Fibroblast of skin of left quadriceps (primary cell): ENCODE measurements at places on chromosomes 1 and 21.

- DNase-seq: no peak
These were observed 142.5 kb downstream of the DAB1 start for GRCh38 chr1:57281324-57281723.

DNA sequence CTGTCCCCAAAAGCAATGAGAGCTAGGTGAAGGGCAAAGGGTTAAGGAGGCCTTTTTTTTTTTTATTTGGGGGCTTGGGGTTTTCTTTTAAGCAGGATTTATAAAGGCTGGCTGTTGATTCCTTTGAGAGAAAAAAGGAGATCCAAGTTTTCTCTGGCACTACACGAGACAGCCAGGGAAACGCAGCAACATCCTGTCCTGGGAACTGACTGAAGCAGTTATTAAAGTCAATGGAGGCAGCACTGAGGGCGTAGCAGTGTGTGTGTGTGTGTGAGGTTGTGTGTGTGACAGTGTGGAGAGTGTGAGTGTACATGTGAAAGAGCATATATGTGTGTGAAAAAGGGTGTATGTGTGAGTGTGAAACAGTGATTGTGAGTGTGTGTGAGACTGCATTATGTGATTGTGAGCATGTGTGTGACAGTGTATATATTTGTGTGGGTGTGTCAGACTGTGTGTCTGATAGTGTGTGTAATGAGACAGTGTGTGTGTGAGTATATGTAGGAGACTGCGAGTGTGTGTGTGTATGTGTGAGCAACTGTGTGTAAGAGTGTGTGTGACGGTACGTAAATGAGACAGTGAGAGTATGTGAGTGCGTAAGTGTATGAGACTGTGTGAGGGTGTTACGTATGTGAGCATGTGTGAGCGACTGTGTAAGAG, 65.9 kb upstream of the TIAM1 start:
- DNase-seq: no peak

DNA sequence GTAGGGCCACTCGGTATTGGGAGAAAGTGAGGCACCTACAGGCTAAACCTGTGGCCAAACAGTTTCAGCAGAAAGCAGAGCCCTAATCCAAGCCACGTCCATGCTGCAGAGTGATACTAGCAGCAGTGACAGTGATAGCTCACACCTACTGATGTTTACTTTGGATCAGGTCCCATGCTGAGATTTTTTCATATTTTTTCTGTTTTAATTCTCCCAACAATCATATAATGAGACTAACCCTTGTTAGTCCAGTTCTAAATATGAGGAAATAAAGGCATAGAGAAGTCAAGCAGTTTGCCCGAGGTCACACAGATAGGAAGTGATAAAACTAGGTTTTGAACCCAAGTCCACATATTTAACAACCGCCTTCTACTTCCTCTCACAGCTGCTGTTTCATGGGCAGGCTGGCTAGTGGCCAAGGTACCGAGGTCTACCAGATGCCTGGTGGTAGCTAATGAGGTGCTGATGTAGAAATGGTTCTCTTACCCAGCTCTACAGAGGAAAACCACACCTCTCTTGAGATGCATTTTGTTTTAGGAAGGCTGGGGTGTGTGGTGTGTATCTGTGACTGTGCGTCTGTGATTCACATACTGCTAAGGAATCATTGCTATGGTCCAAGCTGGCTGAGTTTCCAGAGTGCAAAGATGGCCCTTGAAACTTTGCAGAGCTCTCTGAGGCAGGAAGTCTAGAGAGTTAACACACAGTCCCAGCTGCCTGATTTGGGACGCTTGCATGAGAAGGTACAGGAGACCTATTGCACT, 80.3 kb upstream of the ARTN start:
- peak; percentile 77 for DNase-seq

GRCh38 chr1:165543532-165544438, at the start of gene LRRC52:
Gene LRRC52, plus strand, starts transcription at chr1:165544000. Its CDS starts 297 bp downstream, at chr1:165544297.
- no peak for DNase-seq

- DNase-seq: no peak
These were observed 7.5 kb downstream of the ELF3 start for GRCh38 chr1:202017749-202018467.

GRCh38 chr1:38207275-38207674, 160.7 kb upstream of the POU3F1 start:
- DNase-seq: no peak

DNA sequence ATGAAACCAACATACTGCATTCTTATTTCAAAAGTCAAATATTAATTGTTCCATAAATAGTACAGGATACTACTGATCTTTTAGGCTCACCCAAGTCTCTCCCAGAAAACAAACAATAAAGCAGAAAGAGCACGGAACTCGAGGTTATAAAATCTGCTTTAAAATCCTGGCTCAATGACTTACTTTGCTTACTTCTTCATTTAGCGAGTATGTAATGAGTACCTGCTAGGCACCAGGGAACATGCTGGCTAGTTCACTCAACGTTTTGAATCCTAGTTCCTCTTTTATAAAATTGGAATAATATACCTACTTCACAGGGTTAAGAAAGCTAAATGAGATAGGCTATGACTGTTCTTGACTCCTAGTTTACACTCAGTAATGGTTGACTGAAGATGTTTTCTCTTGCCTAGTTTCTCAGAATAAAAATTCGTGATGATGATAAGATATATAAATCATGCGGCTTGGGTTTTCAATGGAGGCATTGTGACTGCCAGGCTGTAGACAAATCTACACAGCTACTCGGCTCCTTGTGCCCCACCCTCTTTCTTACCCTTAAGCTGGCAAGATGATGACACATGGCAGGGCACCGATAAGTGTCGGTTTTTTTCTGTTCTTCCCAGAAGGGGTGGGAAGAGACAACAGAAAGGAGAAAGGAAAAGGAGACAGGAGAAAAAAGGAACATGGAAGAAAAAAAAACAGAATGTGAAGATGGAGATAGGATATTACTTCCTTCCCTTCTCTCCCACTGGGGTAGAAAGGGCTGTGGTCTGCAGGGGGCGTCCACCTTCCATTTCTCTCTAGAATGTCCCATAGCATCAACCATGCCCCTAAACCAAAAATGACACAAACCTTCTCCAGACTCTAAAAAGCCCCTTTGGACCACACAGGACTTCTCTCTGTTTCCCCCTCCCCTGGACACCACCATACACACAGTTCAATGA, 507.1 kb downstream of the SMYD3 start:
- no peak for DNase-seq

DNA sequence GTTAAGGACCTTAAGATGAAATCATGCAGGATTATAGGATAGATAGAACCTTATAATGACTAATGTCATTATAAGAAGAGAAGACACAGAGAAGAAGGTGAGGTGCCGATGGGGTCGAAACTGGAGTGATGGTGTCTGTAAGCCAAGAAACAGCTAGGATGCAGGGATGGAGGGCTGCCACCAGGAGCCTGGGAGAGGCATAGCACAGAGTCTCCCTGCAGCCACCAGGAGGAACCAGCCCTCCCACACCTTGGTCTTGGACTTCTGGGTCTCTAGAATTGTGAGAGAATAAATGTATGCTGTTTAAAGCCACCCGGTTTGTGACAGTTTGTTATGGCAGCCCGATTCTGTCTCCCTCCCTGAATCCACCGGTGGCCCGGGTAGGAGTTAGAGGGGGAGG, 337.2 kb upstream of the AJAP1 start:
- no peak for DNase-seq

DNA sequence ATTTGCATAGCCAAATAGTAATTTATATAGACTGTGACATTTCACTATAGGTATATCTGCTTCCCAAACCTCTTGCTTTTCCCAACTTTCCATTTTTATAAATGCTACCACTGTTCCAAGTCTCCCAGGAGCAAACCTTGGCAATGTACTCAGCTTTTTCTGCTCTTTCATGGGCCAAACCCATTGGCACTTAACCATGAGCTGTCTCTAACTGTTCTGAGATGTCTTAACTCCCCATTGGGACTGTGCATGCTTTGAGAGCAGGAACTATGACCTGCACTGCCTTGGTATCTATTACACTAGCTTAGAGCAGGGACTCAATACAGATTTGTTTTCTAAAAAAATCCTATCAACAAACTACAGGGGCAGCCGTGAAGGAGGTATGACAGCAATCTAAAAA, 22.5 kb upstream of the KHDRBS1 start:
- DNase-seq: no peak

GRCh38 chr1:108777839-108778238, 31.4 kb downstream of the STXBP3 start:
- no peak for DNase-seq

- no peak for DNase-seq
These were observed 273.1 kb downstream of the MATN1 start for GRCh38 chr1:30450148-30450817.

DNA sequence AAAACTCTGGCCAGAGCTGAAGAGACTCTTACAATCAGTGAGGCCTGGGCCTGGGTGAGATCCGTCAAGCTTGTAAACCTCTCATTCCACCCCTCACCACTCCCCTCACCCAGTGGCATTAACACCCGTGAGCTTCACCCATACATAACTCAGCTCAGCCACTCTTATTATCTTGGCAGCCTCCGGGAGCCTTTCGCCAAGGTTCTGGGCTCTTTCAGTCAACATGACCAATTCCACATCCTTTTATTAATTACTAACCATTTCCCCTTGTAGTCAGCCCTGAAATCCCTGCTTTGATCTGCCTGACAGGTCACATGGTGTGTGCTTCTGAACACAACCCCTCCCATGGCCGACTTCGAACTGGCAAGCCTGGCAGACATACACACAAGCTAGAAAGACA, 134.8 kb downstream of the SETD4 start:
- DNase-seq: no peak

GRCh38 chr1:29805896-29806160, 569.5 kb downstream of the PTPRU start:
- no peak for DNase-seq

GRCh38 chr1:40014812-40015594, 25.5 kb upstream of the CAP1 start:
- peak; percentile 66 for DNase-seq

- no peak for DNase-seq
These were observed 4.1 kb upstream of the HDGF start for GRCh38 chr1:156755527-156755950.

GRCh38 chr1:211751438-211751837, 76.0 kb upstream of the NEK2 start:
- DNase-seq: no peak

- DNase-seq: no peak
These were observed 20.6 kb downstream of the RRP1 start for GRCh38 chr21:43809853-43810504.

DNA sequence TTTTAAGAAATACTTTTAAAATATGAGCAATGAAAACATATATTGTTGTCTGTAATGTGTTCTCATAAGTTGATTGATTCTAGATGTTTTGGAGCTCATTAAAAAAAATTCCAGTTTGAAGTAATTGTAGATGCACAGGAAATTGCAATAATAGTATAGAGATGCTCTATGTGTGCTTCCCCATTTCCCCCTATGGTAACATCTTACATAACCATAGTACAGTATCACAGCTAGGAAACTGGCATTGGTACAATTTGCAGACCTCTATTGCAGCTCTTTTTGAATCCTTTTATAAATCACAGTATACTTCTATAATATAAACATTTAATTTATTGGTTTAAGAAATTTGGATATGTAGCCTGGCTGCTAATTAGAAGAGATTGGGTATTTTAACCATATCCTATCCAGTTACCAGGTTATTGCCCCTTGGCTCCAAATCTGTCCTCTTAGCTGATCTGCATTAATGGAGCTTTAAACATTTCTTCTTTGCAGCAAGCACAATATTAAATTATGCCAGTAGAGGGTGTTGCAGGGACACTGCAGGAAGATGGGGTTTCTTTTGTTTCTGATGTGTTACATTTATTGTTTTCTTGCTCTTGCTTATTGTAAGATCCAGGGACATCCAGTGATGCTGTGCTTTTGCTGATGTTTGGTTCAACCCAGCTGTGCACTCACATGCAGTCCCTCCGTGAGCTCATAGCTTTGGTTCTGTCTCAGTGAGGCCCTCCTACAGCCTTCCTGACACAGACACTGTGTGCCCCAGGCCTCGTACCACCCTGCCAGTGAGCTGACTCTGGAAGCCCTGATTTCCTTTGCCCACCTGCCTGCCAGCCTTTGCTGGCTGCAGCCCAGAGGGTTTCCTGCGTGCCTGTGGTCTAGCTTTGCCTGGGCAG, 103.3 kb downstream of the RABGAP1L start:
- peak; percentile 20 for DNase-seq

- no peak for DNase-seq
These were observed 14.5 kb downstream of the HHAT start for GRCh38 chr1:210342986-210343780.

DNA sequence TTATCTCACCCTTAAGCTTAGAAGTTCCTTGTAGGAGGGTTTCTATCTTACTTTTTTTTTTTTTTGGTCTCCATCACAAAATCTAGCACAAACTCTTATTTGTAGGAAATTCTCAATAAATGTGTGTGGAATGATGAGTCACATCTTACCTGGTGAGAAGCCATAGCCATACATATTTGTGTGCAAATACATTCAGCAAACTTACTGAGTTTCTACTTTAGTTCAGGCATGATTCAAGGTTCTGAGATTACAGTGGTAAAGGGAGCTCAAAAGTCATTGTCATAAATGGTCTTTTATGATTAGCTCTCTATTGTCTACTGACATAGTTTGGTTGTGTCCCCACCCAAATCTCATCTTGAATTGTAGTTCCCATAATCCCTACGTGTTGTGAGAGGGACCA, 193.1 kb upstream of the UBE2U start:
- no peak for DNase-seq

GRCh38 chr1:112869895-112870294, 86.1 kb downstream of the SLC16A1 start:
- DNase-seq: no peak

GRCh38 chr1:3662080-3662671, 9.9 kb downstream of the TP73 start:
- no peak for DNase-seq

DNA sequence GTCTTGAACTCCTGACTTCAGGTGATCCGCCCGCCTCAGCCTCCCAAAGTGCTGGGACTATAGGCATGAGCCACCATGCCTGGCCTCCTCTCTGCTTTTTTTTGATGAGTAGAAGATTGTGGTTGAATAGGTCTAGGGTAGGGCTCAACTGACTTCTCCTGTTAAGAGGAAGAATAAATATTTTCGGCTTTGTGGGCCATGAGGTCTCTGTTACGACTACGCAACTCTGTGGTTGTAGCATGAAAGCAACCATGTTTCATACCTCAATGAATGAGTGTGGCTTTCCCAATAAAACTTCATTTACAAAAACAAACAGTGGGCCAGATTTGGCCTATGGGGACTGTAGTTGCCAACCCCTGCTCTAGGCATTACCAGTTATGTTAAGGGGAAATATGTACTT, 67.8 kb downstream of the NID1 start:
- DNase-seq: no peak

DNA sequence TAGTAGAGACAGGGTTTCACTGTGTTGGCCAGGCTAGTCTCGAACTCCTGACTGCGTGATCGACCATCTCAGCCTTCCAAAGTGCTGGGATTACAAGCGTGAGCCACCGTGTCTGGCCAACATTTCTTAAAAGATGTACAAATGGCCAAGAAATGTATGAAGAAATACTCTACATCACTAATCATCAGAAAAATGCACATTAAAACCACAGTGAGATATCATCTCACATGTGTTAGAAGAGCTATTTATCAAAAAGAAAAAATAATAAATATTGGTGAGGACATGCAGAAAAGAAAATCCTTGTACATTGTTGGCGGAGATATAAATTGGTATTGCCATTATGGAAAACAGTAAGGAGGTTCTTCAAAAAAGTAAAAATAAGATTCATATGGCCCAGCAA, 33.6 kb upstream of the TNFSF18 start:
- no peak for DNase-seq
